Hindlimb muscle (tissue), 1 donor: ENCODE measurements at places on chromosomes 1 and 21.

- DNase-seq = no peak
Observed at GRCh38 chr1:68085752-68086151, 35.3 kb upstream of the DIRAS3 start.

DNA sequence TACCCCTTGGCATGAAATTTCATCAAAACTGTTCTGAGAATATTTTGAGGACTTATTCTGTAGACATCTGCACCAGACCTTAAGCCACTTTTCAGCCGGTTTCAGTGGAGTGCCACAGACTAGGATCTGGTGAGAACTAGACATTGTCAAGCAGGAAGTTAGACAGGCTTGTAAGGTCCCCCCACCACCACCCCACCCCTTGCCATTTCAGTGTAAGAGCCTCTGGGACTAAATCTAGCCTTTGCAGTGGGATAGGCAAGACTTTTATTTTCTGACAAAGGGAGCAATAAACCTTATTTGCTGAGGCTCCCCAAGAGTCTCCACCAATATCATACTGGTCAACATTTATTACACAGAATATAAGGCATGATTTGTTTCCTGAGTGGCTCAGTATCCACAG is 77.9 kb upstream of the EXO1 start:
- no peak for DNase-seq

DNA sequence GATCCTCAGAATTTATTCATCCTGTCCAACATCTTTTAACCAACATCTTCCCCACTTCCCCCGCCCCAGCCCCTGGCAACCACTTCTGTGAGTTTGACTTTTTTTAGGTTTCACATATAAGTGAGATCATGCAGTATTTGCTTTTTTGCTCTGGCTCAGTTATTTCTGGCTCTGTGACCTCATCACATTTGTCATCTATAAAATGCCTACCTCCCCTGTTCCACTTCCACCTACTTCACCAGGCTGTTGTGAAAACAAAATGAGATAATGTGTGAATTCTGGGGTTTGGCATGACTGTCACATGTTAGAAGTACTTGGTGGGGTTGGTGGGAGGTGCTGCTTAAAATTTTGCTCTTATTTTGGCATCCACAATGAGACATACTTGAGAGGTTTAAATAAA is 18.4 kb downstream of the HHAT start:
- DNase-seq = no peak

GRCh38 chr1:3507636-3508275 is 53.3 kb downstream of the ARHGEF16 start:
- DNase-seq = no peak

DNA sequence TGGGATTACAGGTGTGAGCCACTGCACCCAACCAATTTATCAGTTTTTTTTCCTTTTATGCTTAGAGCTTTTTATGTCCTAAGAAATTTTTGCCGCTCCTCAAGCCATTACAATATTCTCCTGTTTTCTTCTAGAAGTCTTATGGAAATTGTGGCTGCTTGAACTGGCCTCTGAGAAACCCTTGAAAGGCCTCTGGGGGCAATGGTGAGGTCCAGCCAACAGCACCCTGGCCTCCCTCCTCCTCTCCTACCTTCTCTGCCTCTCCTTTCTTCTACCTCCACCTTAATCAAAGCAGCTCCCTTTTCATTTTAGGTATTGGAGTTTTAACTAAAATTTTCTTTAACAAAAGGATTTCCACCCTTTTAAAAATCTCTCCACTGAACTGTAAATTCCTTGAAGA is 24.5 kb upstream of the RGS16 start:
- no peak for DNase-seq

GRCh38 chr1:197841883-197842553 is 60.4 kb upstream of the C1orf53 start:
- DNase-seq = peak; percentile 9

DNA sequence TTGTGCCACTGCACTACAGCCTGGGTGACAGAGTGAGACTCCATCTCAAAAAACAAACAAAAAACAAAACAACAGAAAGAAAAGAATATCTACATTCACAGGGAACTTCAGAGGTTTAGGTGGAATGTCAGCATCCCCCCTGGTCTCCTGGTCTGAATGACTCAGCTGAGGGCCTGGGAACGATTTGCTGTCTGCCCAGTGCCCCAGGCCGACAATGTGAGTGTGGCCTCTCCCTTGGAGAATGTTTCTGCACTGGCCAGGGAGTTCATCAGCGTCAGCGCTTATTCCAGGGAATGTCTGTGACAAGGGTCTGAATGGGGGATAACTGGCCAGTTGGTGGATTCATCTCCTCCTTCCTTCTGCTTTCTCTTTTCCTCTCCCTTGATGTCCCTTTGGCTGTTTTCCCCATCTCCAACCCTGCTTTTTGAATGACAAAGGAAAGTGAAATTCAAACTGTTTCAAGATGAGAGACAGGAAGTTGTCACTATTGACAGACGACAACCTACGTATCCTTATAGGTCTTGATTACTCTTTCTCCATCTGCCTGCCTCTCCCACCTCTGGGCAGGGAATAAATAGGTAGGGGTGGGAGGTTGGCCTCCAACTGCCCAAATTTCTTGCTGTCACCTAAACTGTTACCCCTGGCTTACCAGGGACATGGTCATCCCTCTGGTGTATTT is 213.1 kb downstream of the HHAT start:
- no peak for DNase-seq

DNA sequence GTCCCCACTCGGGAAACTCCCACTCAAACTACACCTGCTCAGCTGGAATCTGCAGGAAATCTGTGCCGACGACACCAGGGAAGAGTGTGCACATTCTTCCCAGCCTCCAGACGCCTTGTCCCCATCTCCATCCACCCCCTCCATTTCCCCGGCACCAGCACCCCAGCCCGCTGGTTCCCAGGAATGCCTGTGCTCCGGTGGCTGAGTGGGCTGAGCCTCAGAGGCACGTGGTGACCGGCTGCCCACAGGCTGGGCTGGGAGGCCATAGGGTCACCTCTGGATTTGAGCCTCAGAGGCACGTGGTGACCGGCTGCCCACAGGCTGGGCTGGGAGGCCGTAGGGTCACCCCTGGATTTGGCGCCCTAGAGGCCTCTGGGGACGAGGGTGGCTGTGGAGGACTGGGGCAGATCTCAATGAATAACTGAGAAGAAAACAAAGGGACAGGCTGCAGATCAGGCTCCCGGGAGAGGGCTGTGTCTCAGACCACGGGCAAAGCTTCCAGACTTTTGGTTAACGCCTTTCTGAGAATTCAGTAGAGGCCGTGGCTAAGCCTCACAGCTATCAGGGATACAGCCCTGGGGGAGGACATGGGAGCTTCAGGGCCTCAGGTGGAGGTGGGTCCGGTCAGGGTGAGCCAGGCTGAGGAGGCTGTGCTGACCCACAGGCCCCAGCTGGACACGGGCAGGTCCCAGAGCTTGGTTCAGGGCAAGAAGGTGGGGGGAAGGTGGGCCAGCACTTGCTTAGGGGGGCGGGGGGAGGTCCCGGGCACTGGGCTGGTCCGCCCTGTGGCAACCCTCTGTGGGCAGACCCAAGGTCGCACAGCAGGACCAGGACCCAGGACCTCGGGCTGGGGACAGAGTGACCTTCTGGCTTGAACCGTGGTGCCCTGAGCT is 17.3 kb upstream of the TTLL10 start:
- no peak for DNase-seq

DNA sequence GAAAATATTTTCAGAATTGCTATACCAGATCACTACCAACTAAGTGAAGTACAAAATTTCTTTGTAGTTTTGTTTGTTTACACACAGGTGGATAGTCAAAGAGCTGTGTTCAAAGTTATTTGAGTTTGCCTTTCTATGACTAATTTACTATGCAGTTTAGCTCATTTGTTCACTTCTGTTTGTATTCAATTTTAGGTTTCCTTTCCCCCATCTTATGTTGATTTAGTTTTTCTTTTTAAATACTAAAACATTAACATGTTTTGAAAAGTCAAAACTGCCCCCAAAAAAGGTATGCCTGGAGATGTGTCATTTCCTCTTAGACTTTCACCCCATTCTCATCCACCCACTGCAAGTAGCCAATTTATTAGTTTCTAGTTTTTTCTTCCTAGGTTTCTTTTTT is 18.7 kb upstream of the RIPPLY3 start:
- no peak for DNase-seq

- peak; percentile 57 for DNase-seq
Observed at GRCh38 chr1:100955322-100955721, 59.4 kb downstream of the SLC30A7 start.

GRCh38 chr1:199377211-199377610 is 650.3 kb upstream of the NR5A2 start:
- no peak for DNase-seq

DNA sequence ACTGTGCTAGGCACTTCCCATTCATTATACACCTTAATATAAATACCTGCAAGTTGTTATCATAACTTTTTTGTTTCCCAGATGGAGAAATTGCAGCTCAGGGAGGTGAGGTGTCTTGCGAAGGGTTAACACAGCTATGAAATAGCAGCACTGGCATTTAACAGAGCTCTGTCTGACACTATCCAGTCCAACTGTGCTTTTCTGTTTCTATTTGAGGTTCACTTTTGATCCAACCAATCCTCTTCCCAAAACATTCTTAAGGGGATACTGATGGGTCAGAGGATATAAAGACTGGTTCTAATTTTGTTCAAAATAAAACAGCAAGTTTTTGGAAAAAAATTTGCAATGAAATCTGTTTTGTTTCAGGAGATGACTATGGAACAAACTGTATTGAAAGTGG is 46.5 kb upstream of the C8B start:
- DNase-seq = no peak

DNA sequence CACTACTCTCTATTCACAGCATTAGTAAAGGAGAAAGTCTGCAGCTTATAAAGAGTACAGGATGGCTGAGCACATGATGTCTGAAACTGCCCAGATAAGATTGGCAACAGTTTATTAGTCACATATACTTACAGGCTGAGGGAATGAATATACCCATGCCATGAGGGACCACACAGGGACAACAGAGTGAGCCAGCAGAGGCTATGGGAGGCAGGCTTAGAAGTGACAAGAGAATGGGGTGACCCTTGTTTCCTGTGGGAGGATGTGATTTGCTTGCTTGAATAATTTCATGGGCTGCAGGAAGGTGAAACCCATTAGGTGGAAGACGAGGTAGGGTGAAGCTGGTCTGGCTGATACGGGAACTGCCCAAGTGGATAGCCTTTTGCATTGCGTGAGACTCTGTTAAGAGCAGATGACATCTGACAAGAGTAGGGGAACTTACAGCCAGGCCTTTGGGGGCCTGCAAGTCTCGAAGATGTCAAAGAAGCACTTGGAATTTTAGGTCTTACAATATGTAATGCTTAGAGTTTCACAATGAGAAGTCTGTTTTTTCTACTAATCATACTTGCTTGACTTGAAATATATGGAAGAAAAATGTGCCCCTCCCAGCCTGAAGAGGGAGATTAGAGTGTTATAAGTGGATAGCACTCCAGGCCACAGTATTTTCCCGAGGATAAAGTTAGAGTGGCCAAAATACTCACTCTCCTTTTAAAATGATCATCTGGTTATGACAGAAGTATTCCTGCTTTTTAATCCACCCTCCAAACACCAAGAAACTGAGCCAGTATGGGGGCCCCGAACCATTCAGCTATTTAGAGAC is 34.6 kb upstream of the TNFSF4 start:
- no peak for DNase-seq

DNA sequence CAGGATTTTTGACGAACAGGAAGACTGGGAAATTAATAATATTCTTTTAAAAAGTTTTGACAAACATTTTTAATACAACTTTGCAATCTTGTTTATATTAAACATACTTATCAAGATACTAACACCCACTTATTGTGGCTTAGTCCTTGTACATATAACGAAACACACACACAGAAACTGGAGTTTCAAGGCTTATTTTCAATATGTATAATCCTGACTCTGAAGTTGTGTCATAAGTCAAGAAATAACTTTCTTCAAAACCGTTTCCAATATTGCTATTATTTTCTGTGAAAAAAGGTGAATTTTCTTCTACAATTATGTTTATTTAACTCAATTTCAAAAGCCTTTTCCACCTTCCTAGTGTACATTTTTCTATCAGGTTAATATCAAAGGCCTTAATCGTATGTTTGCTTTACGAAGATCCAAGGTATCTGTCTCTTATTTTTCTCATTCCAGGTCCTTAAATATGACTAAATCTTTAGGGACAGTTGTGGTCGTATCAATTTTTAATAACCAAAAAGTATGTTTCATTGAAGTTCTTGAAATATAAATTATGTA is 1.8 kb downstream of the CDKN2C start:
- no peak for DNase-seq

GRCh38 chr1:231763456-231763855 is 136.9 kb downstream of the DISC1 start:
- no peak for DNase-seq

DNA sequence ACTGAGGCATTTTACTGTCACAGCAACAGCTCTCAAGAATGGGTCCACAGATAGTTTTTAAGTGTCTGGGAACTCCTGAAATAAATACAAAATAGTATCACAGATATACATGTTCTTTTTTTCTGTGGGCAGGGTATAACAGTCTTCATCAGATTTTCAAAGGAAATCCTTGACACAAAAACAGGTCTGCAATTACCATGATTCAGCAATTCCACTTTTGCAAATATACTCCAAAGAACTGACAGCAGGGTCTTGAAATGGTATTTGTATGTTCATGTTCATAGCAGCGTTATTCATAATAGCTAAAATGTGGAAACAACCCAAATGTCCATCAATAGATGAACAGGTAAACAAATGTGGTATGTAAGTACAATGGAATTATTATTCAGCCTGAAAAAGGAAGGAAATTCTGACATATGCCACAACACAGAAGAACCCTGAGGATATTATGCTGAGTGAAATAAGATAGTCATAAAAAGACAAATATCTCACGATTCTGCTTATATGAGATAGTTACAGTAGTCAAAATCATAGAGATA is 85.0 kb downstream of the EPS15 start:
- DNase-seq = no peak

GRCh38 chr1:161379071-161379470 is 11.4 kb upstream of the CFAP126 start:
- no peak for DNase-seq

- peak; percentile 51 for DNase-seq
Observed at GRCh38 chr1:231236208-231236591, 4.8 kb upstream of the GNPAT start.

DNA sequence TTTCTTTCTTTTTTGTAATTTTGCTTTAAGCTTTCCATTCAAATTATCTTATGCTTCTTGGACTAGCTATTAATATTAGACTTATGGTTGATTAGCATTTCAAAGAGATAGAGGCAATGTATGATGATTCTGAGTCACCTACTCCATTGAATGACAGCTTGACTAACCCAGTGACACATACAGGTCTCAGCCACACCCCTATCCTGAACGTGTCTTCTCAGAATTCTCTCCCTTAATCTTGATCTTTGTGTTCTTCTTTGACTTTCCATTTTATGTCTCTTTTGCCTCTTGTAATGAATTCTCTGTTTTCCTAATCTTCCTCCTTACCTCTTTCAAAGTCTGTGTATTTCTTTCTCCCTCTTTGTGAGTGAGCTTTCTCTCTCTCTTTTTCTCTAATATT is 241.1 kb downstream of the PDE4B start:
- DNase-seq = no peak

GRCh38 chr1:32984455-32985171 is 20.0 kb upstream of the RNF19B start:
- no peak for DNase-seq
